Suprapubic skin (tissue), 4 donors: ENCODE measurements at places on chromosomes 6 and 20. TPM values are rescaled to one million over a fixed set of nuclear protein-coding genes. Genes with fewer than 3 reads are reported as not detected.

GRCh38 chr20:23601715-23602114 lies 4.0 kb downstream of the CST9 start:
- H3K27me3 ChIP-seq, result no peaks in the 10 kb centered on the region
- peaks cover 4% of the 10 kb centered on the region for H3K4me1 ChIP-seq
- no peak overlapping the region for H3K4me3 ChIP-seq
- H3K27ac ChIP-seq, result no peak overlapping the region
- H3K36me3 ChIP-seq, result no peaks in the 10 kb centered on the region

GRCh38 chr6:106973836-106974335 lies 643 bp downstream of the CD24 start:
- peaks cover 52% of the 10 kb centered on the region for H3K27me3 ChIP-seq
- peak overlapping the region; percentile 64 for H3K27ac ChIP-seq
- no peak for DNase-seq
- peaks cover 32% of the 10 kb centered on the region for H3K4me1 ChIP-seq

DNA sequence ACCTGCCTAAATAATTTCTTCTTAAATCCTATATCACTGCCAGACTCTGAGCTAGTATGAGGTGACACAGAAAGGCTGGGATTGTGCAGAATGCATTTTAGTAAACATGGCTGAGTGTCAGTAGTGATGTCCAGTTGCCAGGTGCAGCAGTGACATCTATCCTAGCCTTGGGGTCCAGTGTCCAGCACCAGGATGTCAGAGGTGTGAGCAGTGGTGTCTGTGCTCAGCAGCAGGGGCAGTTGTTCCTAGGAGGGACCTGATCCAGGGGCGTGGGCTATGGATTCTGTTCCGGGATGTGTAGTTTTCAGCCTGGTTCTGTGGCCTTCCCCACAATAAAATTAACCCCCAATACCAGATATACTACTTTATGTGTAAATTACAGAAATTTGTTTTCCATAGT lies 6.0 kb downstream of the HLA-C start:
- no peak overlapping the region for H3K27ac ChIP-seq
- DNase-seq, result no peak
- no peak overlapping the region for H3K4me3 ChIP-seq
- no peaks in the 10 kb centered on the region for H3K36me3 ChIP-seq
- no peaks in the 10 kb centered on the region for H3K27me3 ChIP-seq

DNA sequence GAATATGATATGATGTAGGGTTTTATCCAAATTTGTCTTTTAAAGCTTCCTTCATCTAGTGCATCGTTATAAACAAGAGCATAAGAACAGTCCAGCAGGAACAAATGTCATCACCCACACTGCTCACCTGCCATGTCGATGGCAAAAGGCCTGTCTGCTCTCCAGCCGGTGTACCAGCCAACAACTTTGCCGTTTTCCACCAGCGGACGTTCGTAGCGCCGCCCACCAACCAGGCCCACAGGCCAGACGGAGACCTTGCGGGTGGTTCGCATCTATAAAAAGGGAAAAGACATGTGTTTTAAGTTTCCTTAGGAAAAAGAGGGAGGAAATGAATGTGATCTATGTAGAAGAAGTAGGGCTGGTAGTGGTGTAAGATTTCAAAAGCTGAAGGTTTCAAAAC lies 62.9 kb downstream of the B3GAT2 start:
- no peaks in the 10 kb centered on the region for H3K27me3 ChIP-seq
- DNase-seq, result no peak
- H3K4me1 ChIP-seq, result no peaks in the 10 kb centered on the region

GRCh38 chr6:52815167-52816092 lies 11.8 kb upstream of the GSTA1 start:
- H3K27ac ChIP-seq, result no peak overlapping the region
- no peaks in the 10 kb centered on the region for H3K36me3 ChIP-seq
- no peak overlapping the region for H3K4me3 ChIP-seq
- no peaks in the 10 kb centered on the region for H3K27me3 ChIP-seq
- no peak for DNase-seq

DNA sequence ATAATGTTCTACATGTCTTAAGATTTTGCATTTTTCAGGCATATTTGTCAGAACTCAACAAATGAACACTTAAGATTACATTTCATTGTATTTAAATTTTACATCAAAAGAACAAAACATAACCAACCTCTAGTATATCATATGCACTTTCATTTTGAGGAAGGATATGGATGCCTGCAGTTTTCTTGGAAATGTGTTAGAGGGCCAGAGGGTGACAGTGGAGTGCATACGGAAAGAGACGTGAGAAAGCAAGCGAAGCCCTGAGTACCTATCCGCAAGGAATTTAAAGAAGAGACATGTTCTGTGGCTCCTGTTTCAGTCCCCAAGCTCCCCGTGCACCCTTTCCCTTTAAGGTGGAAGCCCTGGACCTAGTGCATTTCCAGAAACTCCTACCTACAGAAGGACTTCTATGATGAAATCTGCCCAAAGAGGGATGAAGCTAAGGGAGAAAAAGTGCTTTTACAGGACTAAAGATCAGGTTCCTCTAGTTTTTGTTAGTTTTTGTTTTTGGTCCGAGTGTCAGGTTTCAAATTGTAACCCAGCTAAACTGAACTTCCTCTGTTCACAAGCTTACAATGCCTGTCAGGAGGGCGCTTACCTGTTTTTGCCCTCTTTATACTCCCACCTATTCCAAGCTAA lies 38.8 kb downstream of the EZR start:
- H3K4me3 ChIP-seq, result no peak overlapping the region
- DNase-seq, result peak; percentile 45
- peaks cover 23% of the 10 kb centered on the region for H3K4me1 ChIP-seq
- no peaks in the 10 kb centered on the region for H3K27me3 ChIP-seq
- H3K27ac ChIP-seq, result no peak overlapping the region
- peaks cover 72% of the 10 kb centered on the region for H3K36me3 ChIP-seq

DNA sequence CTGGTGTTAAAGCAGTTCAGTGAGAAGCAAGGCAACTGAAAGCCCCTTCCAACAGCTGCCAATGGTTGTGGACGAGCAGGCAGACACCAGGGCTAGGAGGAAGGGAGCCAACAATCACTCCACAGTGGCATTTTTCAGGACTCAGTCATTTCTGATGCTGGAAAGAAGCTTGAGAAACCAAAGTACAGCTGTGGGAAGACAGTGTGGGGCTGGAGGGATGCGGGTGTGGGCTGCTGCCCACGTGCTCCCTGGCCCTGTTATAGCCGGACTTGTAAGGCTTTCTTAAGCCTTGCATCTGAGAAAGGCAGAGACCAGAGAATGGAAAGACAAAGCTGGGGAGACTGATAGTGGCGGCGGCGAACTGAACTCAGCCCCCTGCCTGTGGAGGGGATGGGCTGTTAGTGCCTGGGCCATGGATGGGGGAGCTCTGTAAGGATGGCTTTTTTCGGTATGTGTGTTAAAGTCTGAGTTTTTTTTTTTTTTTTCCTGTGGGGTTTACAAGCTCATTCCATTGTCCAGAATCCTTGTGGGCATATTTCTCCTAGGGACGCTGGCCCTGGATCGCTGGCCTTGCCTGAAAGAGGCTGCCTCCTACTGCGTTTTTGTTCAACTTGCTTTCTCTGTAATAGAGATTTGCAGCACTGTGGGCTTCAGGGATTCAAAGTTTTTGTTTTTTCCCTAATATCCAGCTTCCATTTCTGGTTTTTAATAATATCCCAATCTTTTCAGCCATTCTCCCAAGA lies 91.7 kb downstream of the GJA10 start:
- peaks cover 3% of the 10 kb centered on the region for H3K4me1 ChIP-seq
- DNase-seq, result no peak
- no peaks in the 10 kb centered on the region for H3K27me3 ChIP-seq

- H3K27me3 ChIP-seq, result peaks cover 9% of the 10 kb centered on the region
- H3K36me3 ChIP-seq, result no peaks in the 10 kb centered on the region
- H3K27ac ChIP-seq, result no peak overlapping the region
- no peak overlapping the region for H3K4me3 ChIP-seq
- H3K4me1 ChIP-seq, result no peaks in the 10 kb centered on the region
- DNase-seq, result no peak
These were observed 173.7 kb upstream of the SSTR4 start for GRCh38 chr20:22861231-22861980.

GRCh38 chr6:108403236-108403635 lies 108.4 kb downstream of the AFG1L start:
- no peak overlapping the region for H3K4me3 ChIP-seq
- H3K27ac ChIP-seq, result no peak overlapping the region
- H3K27me3 ChIP-seq, result no peaks in the 10 kb centered on the region
- no peaks in the 10 kb centered on the region for H3K4me1 ChIP-seq
- no peaks in the 10 kb centered on the region for H3K36me3 ChIP-seq
- no peak for DNase-seq

GRCh38 chr20:14374196-14374595 lies 36.8 kb upstream of the FLRT3 start:
- H3K36me3 ChIP-seq, result no peaks in the 10 kb centered on the region
- no peaks in the 10 kb centered on the region for H3K27me3 ChIP-seq
- no peak for DNase-seq
- no peaks in the 10 kb centered on the region for H3K4me1 ChIP-seq

- H3K4me1 ChIP-seq, result peaks cover 15% of the 10 kb centered on the region
- peak overlapping the region; percentile 58 for H3K4me3 ChIP-seq
- no peak overlapping the region for H3K27ac ChIP-seq
- DNase-seq, result no peak
- peaks cover 68% of the 10 kb centered on the region for H3K27me3 ChIP-seq
- no peaks in the 10 kb centered on the region for H3K36me3 ChIP-seq
These were observed 60.6 kb downstream of the GPX5 start for GRCh38 chr6:28586324-28586723.

DNA sequence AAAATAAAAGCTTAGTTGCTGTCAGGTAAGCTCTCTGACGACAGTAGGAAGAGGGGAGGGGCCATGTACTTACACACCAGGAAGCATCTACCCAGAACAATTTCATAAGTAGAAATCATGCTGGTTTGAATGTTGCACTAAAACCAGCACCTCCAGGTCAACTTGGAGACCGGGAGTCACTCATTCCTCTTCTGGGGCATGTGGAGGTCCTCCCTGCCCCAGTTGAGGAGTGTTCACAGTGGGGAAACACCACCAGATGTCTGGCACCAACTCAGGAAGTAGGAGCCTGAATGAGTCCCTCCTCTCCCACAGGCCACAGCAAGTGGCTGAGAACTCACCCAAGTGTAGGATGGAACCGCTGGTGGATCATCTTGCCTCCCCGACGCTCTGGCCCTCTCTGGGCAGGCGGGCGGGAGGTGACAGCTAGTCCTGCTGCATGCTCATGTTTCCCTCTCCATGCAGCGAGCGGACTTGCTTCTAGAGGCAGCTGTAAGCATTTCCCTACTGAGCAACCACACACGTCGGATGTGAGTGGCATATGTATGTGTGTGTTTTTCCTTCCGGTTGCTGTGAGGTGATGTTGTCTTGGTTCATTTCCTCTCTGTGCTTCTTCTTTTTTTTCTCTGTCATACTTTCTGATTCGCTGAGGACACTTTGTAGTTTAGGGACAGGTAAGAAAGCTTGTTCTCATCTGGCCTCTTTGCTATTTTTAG lies 149.5 kb upstream of the NEDD9 start:
- no peaks in the 10 kb centered on the region for H3K27me3 ChIP-seq
- H3K4me3 ChIP-seq, result peak overlapping the region; percentile 1
- no peak overlapping the region for H3K27ac ChIP-seq
- H3K4me1 ChIP-seq, result peaks cover 5% of the 10 kb centered on the region
- no peaks in the 10 kb centered on the region for H3K36me3 ChIP-seq

GRCh38 chr20:13008761-13009681 lies at the start of gene SPTLC3:
Gene SPTLC3, plus strand, starts transcription at chr20:13008972. Its CDS starts 296 bp downstream, at chr20:13009268.
- peaks cover 24% of the 10 kb centered on the region for H3K4me1 ChIP-seq
- H3K27ac ChIP-seq, result peak within 1 kb of the TSS; percentile 81
- peak within 1 kb of the TSS; percentile 53 for H3K4me3 ChIP-seq
- H3K27me3 ChIP-seq, result no peaks in the 10 kb centered on the region
- no peaks in the 10 kb centered on the region for H3K36me3 ChIP-seq

GRCh38 chr20:61529354-61529753 lies 277.3 kb downstream of the CDH4 start:
- no peaks in the 10 kb centered on the region for H3K36me3 ChIP-seq
- H3K27me3 ChIP-seq, result peaks cover 14% of the 10 kb centered on the region
- no peak overlapping the region for H3K4me3 ChIP-seq
- H3K4me1 ChIP-seq, result no peaks in the 10 kb centered on the region

DNA sequence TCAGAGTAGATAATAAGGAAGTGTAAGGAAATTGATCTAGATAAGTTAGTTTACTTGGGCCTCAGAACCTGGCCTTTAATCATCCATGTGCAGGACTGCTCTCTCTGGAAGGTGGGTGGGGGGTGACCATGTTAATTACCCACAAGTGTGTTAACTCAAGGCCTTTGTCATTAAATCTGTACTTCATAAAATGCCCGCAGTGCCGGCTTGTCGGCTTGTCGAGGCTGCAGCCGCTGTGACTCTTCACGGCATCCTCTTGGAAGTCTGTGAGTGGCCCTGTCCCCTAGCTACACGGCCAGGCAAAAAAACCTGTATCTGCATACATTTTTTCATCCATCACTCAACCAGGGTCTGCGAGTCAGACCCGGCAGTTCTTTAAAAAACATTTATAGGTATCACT lies 70.9 kb upstream of the ASCC3 start:
- no peak for DNase-seq
- no peaks in the 10 kb centered on the region for H3K4me1 ChIP-seq

DNA sequence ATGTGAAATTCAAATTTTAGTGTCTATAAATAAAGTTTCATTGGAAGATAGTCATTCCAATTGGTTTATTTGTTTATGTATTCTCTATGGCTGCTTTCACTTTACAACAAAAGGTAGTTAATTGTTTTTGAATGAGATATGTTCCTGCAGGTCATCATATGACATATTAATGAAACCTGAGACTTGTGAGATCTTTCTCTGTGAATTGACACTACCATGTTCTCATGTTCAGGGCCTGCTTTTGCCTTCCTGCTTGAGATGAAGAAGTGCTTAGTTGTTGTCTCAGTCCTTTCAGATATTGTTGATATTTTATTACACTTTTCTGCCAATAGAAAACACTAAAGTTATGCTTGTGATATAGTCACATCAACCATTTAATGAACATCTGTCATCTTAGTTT lies 132.5 kb downstream of the UTRN start:
- peaks cover 7% of the 10 kb centered on the region for H3K4me1 ChIP-seq
- no peak for DNase-seq
- no peaks in the 10 kb centered on the region for H3K27me3 ChIP-seq
- no peak overlapping the region for H3K4me3 ChIP-seq
- H3K36me3 ChIP-seq, result no peaks in the 10 kb centered on the region

GRCh38 chr6:47118611-47119010 lies 76.5 kb upstream of the ADGRF1 start:
- H3K27ac ChIP-seq, result no peak overlapping the region
- H3K4me1 ChIP-seq, result no peaks in the 10 kb centered on the region
- H3K4me3 ChIP-seq, result no peak overlapping the region
- no peaks in the 10 kb centered on the region for H3K36me3 ChIP-seq
- DNase-seq, result no peak

GRCh38 chr20:9177278-9177677 lies 108.4 kb downstream of the PLCB4 start:
- H3K4me3 ChIP-seq, result no peak overlapping the region
- no peak for DNase-seq
- H3K4me1 ChIP-seq, result no peaks in the 10 kb centered on the region
- H3K27ac ChIP-seq, result no peak overlapping the region
- no peaks in the 10 kb centered on the region for H3K36me3 ChIP-seq
- no peaks in the 10 kb centered on the region for H3K27me3 ChIP-seq

- no peak for DNase-seq
- no peaks in the 10 kb centered on the region for H3K4me1 ChIP-seq
- no peak overlapping the region for H3K27ac ChIP-seq
- peaks cover 40% of the 10 kb centered on the region for H3K27me3 ChIP-seq
These were observed 184.2 kb downstream of the CDH4 start for GRCh38 chr20:61436283-61436666.

The SMAP1 gene
- total RNA-seq, result 28.8 TPM

The GTSF1L gene
- total RNA-seq, result not detected

The KCNQ5 gene
- total RNA-seq, result not detected

The ME1 gene
- total RNA-seq, result 30.0 TPM

The CDH22 gene
- total RNA-seq, result 2.6 TPM

The RBPJL gene
- not detected for total RNA-seq

The CFAP61 gene
- 0.18 TPM for total RNA-seq

The SLC22A1 gene
- total RNA-seq, result 3.9 TPM
